Activated CD4-positive, alpha-beta T cell treated with anti-CD3 and anti-CD28 coated beads, Interleukin-2, Interleukin-6, amounts not matched to agents 100 ng/mL and 50 ng/mL, durations not matched to agents 16 hours and 8 hours (primary cell): ENCODE measurements at places on chromosomes 13 and 19.

DNA sequence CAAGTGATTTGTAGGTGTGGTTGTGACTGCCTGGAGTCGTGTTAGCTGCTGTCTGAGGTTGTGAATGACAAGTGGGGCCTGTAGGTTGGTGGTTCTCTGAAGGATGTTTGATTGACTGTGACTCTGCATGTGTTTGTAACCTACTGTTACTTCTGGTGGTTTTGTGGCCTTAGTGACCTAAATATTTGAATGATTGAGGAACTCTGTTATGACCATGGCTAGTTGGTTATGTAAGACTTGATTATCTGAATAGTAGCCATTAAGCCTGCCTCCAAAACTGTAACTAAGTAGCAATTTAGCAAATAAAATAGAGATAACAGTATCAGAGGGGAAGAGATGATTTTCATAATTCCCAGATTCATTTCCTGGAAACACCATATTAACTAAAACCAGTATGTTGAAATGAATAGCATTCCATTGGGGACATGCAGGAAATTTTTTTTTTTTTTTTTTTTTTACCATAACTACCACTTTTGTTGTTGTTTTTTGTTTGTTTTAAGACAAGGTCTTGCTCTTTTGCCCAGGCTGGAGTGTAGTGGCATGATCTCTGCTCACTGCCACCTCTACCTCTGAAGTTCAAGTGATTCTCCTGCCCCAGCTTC, 865 bp downstream of the ZNF382 start:
- no peak for DNase-seq

- no peak for DNase-seq
Measured at GRCh38 chr19:11361771-11362731, 6.8 kb downstream of the PLPPR2 start.

DNA sequence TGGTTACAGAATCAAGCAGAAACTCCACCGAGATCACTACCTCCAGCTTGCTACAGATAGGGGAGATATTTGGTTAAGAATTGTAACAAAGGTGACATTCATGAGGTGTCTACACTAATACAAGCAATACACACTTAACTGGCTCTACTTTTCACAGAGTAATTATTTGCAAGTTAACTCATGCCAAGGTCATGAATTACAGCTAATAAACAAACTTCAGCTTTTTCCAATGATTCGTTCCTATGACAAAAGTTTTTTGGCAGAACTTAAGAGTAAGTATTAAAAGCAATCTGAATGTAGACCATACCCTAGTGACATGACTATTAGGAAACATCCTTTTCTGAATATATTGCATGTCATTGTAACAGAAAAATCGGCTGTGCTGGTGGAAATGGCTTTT, 72.1 kb downstream of the LHFPL6 start:
- DNase-seq, result no peak

GRCh38 chr13:92602560-92602959, 624.0 kb upstream of the GPC6 start:
- DNase-seq, result no peak

DNA sequence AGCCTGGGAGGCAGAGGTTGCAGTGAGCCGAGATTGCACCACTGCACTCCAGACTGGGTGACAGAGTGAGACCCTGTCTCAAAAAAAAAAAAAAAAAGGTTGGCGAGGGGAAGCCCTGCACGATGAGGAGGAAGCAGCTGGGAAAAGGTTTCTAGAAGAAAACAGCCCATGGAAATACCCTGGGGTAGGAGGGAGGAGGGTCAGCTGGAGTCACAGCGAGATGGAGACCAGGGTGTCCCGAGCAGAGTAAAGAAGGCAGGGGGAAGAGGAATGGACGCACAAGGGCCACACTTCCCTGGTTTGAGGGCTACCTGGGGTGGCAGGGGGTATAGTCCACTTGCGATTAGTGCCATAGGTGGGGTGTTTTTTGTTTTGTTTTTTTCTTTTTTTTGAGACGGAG, 6.4 kb downstream of the KANK3 start:
- no peak for DNase-seq

DNA sequence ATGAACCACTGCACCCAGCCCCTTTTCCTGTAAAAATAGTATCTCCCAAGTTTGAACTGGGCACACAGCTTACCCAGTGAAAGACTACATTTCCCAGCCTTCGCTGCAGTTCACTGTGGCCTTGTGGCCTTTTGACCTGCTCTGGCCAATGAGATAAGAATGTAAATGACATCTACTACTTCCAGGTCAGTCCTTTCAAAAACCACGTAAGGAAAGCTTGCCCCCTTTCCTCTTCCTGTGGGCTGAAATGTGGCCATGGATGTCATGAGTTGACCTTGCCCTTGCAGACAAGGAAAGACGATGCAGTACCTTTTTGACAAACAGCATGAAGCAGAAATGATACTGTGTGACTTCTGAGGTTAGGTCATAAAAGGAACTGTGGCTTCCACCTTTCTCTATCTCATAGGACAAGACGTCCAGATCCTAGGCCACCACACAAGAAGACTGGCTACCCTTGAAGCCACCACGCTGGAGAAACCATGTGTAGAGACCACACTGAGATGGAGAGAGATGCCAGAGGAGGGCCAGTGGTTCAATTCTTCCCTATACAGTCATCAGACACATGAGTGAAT, 19.9 kb downstream of the ACER1 start:
- no peak for DNase-seq

- no peak for DNase-seq
Measured at GRCh38 chr13:91644806-91645205, 246.4 kb downstream of the GPC5 start.

- DNase-seq, result no peak
Measured at GRCh38 chr19:7195046-7195445, 99.2 kb downstream of the INSR start.

- DNase-seq, result peak; percentile 77
Measured at GRCh38 chr19:38852231-38853044, 2.7 kb upstream of the HNRNPL start.

GRCh38 chr13:77034881-77035280, 7.9 kb upstream of the FBXL3 start:
- no peak for DNase-seq

GRCh38 chr13:34039678-34040077, 221.7 kb downstream of the RFC3 start:
- DNase-seq, result no peak

DNA sequence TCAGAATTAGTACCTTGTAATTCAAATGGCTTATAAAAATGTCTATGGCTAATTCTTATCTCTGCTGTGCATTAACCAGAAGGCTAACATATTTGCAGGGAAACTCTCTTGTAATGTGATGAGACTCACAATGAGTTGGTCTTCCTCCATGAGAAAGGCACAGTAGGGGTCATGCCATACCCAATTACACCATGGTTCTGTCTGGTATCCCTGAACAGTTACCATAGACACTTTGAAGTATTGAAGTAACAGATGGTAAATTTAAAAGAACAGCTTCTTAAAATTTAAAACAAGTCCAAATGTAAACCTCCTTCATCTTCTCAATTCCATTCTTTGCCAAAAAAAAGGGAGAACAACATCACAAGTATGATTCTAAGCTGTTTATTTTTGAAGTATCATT, 22.6 kb upstream of the SLAIN1 start:
- DNase-seq, result no peak

DNA sequence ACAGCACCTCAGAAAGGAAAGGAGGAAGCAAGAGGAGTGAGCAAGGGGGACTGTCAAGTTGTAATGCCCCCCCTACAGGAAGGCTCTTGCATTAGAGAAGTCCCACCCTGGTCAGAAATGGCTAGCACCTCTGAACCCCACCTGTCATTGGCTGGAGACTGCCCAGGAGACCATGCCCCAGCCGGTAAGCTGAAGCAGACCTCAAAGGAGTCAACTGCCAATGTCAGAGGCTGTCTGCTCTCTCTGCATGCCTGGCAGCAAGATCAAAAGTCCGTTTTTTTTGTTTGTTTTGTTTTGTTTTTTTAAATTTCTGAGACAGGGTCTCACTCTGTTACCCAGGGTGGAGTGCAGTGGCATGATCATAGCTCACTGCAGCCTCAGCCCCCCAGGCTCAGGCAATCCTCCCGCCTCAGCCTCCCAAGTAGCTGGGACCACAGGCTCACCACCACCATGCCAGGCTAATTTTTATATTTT, 8.1 kb upstream of the BCL3 start:
- no peak for DNase-seq

- DNase-seq, result no peak
Measured at GRCh38 chr19:3039641-3040077, 10.6 kb upstream of the TLE2 start.

- peak; percentile 66 for DNase-seq
Measured at GRCh38 chr13:39196965-39197646, 158.8 kb downstream of the NHLRC3 start.

DNA sequence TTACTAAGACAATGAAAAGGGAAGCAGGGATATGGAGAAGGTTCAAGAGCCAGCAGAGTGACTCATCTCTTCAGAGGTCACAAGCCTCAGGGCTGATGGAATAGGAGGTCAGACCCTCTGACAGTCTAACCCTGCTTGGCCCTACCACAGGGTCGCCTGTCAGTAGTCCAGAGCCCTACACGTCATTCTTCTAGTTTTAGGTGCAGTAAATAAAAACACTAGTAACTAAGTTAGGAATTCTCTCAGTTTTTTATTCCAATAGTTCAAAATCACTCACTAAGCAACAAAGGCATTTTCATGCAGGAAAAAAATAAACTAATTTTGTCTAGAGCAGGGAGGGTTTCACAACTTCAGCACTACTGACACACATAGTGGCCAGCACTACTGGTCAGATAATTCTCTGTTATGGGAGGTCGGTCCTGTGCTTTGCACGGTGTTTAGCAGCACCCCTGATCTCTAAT, 27.2 kb downstream of the FOXO1 start:
- no peak for DNase-seq

- DNase-seq, result peak; percentile 90
Measured at GRCh38 chr19:45406226-45407090, at the start of gene POLR1G. Gene POLR1G (plus strand): TSS chr19:45406644. CDS start chr19:45406697, 53 bp downstream.

DNA sequence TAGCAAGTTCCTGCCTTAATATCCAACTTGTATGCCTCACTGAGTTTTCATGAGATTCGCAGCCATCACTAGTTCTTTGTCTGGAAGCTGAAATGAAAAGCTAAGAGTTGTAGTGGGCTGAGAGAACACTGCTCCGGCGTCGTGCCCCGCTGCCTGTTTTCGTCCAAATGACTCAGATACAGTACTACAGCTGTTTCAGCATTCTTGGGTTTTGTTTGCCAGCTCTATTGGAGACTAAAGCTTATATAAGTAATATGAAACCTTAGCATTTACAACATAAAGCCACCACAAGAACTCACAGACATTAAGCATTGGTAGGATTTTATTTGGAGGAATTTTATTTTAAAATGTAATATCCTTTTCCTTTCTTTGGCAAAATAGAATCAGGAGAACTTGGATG, 299.7 kb downstream of the DLEU7 start:
- no peak for DNase-seq

DNA sequence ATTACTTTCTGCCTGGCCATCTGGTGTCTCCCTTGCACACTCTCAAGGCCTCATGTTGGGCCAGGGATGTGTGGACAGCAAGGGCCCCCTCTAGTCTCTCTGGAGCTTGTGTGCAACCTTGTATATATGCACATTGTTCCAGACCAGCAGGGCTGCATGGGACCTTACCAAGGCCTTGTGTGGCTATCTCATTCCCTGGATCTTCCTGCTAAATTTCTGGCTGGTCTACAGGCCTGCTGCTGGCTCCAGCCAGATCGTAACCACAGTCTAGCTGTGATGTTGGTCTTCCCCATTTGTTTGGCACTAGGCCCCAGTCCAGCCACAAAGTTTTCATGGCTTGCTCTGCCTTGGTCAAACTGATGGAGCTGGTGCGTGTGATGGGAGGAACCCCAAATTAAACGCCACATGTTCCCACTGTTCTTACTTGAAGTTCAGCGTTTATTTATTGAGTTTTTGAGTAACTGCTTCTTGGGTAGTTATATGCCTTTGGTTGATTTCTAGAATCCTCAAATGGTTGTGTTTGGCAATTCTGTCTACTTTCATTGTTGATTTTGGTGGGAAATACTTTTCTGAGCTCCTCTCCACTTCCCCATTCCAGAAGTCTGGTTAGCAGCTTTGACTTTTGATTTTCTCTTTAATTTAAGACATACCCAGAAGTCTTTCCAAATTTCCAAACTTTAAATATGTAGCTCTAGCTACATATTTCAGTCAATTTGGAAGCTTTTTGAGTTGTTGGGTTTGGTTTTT, 56.4 kb downstream of the SIPA1L3 start:
- DNase-seq, result no peak

GRCh38 chr19:49801966-49802661, 11.0 kb downstream of the FUZ start:
- DNase-seq, result no peak

- no peak for DNase-seq
Measured at GRCh38 chr13:108853031-108853430, 223.6 kb downstream of the MYO16 start.

GRCh38 chr19:2638417-2638940, 64.0 kb downstream of the GNG7 start:
- DNase-seq, result no peak

GRCh38 chr19:3580156-3580934, 4.9 kb upstream of the GIPC3 start:
- DNase-seq, result no peak

DNA sequence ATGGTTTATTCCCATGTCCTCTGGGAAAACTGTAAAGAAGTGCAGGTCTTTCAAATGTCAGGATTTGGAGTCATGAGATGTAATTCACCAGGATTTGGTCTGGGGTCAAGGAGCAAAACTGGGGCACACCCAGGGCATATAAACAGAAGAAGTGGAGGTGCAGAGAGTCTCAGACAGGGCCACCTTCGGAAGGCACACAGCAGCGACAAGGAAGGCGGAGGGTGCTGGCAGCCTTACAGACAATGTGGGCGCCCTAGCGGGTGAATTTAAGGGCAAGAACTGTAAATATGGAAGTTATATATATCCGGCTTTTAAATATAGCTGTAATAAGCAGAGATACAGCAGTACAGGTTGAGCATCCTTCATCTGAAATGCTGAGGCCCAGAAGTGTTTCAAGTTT, 31.2 kb downstream of the DHRS12 start:
- DNase-seq, result no peak

DNA sequence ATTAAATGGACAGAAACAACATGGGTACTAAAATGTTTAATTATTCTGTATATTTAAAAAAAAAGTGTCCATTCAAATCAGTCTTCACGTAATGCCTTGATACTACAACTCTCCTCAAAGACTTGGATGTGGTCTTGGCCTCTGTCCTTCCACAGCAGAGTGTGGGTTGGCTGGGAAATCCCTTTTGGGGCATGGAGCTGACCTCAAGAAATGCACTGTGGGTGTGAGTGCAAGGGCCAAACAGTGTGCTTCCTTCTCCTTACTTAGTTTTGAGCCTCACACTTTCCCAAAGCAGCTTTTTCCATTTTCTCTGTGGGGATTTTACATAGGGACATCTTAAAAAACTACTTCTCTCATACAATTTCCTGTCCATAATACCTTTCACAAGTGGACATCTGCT, 607.4 kb downstream of the EFNB2 start:
- no peak for DNase-seq

DNA sequence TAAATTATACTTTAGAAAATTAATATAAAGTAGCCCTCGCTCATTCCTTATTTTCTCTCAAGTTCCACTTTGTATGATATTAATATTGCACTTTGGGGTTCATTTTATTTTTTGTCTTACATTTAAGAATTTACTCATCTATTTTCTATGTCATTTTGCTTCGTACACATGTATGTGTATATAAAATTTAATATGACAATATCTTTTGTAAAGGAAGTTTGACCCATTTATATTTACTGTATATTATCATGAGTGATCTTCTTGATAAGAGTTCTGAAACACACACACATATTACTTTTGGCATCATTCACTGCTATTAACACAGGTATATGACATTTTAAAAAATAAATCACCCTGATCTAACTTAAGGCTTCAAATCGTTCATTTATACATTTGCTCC, 83.1 kb downstream of the IRS2 start:
- DNase-seq, result no peak
